OCI-LY7 (cell line): ENCODE measurements at places on chromosomes 6 and 20.

DNA sequence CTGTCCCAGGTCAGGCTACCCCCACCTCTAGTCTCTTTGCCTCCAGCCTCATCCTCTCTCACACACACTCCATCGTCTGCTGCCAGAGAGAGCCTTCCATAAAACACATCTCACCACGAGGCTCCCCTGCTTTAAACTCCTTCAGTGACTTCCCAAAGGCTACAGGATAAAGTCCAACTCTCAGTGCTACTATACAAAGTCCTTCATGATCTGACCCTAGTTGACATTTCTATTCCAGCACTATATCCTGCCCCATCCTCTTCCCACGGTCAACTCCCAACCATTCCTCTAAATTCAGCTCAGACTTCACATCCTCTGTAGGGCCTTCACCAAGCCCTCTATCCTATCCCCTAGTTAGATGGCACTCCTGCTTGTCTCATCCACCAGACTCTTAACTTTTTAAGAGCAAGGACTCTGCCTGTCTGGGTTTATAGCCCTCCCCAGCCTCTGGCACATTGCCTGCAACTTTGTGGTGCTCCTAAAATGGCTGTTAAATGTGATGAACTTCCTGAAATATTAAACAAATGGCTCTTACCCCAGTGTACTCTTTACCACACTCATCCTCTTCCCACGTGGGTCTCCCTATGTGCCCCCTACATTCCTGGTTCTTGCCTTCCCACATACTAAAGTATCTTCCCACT lies 36.1 kb downstream of the KIF16B start:
- no peak for DNase-seq

- no peak for DNase-seq
Observed at GRCh38 chr6:32083812-32084768, 25.0 kb downstream of the TNXB start.

DNA sequence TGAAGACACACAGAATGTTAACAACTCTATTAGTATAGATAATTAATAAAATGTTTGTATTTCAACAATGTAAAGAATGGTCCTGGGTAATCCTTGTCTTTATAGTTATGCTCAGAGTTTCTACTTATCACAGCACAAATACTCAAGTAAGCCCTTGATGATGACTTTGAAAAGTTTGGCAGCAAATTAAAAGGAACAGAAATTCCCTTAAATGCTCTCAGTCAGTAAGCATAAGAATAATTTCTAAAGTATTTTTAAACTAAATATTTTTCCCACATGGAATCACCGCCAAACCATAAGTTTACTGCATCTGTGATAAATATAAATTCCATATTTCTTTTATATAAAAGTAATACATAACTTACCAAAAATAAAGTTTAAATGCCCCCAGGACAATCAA lies 96.1 kb downstream of the COL12A1 start:
- no peak for DNase-seq

DNA sequence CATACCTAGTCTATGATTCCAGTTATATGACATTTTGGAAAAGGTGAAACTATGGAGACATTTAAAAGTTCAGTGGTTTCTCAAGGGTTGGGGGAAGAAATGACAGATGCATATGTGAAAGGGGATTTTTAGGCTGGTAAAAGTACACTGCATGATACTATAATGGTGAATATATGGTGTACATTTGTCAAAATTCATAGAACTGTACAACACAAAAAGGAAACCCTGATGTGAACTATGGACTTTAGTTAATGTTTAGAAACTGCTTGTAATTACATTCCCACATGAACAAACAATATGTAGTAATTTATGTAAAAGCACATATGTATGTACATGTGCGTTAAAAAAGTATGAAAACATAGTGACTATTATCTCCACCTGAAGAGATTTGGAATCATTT lies 907.3 kb upstream of the CITED2 start:
- no peak for DNase-seq

DNA sequence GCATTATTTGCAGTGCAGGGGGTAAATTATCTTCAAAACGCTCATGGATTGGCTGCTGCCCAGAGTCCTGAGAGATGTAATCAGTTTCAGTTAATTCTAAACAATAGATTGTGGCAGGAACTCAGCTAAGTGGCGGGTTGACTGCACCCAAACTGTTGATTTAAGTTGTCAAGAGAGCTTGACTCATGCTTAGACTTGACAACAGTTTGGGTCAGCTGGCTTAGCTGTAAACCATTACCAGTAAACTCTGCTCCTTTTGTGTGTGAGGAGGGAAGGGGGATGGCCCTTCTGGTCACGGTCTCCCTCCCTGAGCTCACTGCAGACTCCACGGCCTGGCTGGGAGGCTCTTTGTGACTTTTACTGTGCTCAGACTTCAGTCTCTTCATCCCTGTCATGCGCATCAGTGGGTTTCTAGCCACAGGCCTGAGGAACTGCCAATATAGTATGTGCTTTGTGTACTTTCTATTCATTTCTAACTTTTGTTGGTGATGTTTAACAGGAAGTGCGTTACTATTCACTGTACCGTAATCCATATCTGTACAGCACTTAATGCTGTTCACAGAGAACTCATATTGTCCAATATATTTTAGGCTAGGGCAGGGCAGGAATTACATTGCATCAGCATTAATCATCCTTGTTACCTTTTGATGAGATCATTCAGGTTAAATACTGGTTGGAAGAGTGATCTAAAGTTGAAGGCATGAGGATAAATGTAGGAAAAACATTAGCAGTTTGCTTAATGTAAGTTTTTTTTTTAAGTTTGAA lies 488.3 kb downstream of the CDKAL1 start:
- DNase-seq, result no peak

DNA sequence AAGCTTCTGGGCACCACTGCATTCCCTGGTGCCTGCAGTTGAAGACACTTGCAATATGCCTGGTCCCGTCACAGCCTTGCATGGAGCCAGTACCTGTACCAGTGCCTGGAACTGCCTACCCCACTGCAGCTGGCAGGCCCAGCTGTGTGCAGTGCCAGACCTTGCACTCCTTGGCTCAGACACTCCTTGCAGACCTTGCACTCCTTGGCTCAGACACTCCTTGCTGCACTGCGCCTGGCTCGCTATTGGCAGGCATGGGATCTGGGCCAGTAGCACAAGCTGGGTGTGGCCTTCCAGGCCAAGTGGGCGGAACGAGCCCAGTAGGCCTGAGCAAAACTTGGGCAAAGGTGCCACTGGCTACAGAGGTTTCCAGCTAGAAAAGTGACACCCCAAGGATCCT lies 1189.1 kb downstream of the GRIK2 start:
- no peak for DNase-seq

- DNase-seq, result no peak
Observed at GRCh38 chr20:25368976-25369375, 21.7 kb downstream of the ABHD12 start.

DNA sequence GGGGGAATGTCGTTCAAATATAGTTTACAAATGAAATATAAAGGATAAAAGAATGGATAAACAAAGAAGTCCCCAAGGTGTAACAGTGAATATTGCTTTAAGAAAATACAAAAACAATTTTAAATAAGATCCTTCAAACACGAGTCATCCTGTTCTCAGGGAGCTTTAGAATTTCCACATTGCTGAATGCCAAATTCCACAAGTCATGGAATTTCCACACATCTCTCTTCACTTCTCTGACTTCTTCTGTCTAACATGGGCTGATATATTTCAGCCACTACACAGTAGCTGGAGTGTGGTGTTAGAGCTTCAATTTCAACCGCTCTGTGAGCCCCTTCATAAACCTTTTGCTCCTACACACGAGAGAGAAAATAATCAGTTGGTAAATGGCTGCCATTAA lies 28.0 kb downstream of the IL22RA2 start:
- DNase-seq, result no peak

DNA sequence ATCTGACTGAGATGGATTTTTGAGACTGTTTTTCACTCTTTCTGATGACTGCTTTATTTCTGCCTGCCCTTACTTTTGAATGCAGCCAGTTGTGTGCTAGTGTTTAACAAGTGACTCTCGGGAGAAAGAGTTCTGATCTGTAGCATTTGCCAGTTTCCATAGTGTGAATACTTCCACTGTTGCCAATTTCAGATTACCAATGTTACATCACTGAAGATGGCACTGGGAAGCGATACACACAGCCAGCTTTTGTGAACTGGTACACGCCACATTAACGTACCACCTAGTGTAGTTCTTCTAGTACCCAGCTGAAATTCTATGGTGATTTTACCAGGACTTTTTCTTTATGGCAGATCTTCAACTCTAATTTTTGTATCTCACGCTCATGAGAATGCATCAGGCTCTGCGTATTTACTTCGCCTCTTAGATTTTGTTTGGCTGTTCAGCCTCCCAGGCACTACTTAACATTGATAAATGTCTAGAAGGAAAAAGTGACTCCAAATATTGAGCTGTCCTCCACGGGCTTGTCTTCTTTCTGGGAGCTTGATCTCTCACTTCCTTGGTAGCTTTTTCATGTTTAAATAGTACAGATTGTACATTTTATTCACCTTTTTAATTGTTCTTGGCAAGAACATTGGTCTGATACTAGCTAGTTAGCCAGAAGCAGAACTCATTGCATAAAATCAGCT lies 521.6 kb upstream of the SOX4 start:
- no peak for DNase-seq

DNA sequence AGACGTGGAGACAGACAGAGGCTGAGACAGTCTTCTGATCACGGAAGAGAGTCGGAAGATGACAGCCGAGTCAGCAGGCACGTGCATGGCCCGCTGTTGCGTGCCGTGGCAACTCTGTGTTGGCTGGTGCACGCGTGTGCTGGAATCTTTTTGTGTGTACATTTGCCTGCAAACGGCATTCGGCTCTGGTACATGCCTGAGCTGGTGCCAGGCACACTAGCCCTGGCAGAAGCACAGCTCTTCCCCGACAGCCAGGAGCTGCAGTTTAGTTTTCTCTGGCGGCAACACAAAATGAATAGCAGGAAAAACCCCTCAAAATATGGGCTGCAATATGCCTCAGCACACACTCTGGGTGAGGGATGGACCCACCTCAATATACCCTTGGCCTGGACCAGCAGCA lies 769 bp upstream of the PDYN start:
- DNase-seq, result no peak

DNA sequence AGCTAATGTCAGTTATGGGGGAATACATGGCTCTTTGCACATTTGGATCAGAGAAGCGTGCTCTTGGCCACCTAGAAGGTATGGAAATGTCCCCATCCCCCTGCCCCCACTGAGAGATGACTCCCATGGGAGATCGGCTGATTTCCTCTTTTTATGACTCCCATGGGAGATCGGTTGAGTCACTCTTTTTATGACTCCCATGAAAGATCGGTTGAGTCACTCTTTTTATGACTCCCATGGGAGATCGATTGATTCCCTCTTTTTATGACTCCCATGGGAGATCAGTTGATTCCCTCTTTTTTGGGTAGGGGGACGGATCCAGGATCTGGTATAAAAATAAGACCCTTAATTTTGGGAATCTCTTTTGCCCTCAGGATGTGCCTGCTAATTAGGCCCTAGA lies 10.3 kb upstream of the TAAR9 start:
- DNase-seq, result no peak

- DNase-seq, result no peak
Observed at GRCh38 chr6:148365041-148365440, 22.4 kb downstream of the SASH1 start.

GRCh38 chr6:119445666-119446065 lies 96.1 kb upstream of the MAN1A1 start:
- no peak for DNase-seq

- no peak for DNase-seq
Observed at GRCh38 chr6:169997930-169998218, 246.5 kb downstream of the ERMARD start.

- no peak for DNase-seq
Observed at GRCh38 chr20:313948-314347, 11.4 kb upstream of the SOX12 start.

DNA sequence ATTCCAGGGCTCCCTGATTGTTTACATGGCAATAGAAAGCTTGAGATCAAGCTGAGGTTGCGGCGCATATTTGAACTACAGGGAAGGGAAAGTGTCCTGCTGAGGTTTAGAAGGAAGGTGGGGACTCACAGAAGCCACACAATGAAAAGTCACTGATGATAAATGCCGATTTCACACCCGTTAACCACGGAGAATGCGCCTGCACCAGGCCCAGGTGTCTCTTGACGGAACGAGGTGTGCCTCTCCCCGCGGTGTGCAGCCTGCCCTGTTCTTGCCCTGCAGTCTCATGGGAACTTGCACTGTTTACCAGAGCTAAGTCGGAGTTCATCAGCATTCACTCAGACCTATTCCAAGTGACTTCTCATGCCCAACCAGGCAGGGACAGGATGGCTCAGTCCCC lies 90.3 kb downstream of the LY86 start:
- DNase-seq, result no peak

- DNase-seq, result no peak
Observed at GRCh38 chr6:1945235-1945832, 300.1 kb downstream of the GMDS start.

- no peak for DNase-seq
Observed at GRCh38 chr20:17044891-17045290, 181.9 kb upstream of the PCSK2 start.

DNA sequence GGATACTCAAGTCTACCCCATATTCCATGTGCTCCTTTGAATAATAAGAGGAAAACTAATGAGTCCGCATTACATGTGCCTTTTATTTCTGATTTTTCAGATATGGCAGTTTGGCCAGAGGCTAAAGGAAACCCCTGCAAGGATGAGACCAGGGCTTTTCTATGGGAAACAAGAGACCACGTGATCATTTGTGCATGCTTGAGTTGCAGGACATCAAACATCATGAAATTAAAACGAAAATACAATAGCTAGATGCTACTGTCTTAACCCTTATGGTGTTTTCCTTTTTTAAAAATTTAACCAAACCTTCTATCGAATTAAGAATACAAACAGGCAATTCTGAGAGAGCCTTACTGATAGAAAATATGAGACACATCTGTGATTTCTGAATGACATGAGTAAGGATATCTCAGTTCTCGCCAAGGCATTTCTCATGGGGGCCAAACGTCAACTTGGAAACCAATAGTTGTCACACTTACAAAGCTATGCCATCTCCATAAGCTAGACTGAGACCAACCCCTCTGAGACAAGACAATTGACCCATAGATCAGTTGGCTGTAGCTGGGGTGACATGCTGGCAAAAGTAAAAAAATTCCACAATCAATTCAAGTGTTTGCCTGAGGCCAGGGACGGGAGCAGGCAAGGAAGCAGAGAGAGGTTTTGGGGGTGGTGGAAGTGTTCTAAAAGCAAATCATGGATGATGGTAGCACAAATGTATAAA lies 52.8 kb downstream of the RIPOR2 start:
- no peak for DNase-seq
